Caco-2 (cell line): ENCODE measurements at places on chromosomes 16 and 17. TPM values are rescaled to one million over a fixed set of nuclear protein-coding genes. Genes with fewer than 3 reads are reported as not detected.
A peak's percentile ranks its signal among the peaks of the same experiment; 100 is the strongest.

DNA sequence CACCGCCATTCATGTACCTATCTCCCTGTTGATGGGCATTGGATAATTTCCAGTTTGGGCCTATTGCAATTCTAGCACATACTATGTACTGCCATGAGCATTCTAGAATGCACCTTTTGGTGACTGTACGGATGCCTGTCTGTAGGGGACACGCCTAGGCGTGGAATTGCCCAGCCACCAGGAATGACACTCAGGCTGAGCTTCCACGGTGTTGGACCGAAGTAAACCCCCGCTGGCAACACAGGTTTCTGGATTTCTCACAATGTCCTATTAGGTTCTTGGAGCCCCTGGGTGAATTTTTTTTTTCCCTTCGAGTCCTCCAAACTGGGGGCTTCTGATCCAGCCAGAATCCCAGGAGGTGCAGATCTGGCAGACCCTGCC, 146.6 kb downstream of the IRF8 start:
- DNase-seq, result no peak

DNA sequence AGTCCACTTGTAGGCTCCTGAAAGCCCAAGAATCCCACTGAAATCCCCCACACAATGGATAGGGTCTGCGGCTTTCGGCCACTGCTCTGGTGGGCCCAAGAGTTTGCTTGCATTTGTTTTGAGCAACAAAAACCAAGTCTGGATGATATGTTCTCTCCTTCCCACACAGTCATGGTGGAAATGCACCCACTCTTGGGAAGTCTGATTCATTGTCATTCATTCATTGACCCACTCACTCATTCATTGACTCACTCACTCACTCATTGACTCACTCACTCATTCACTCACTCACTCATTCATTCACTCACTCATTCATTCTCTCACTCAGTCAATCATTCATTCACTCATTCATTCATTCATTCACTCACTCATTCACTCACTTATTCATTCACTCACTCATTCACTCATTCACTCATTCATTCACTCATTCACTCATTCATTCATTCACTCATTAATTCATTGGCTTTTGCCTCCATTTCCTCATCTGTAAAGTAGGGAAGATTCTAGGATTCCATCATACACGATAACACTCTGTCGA, 2.2 kb upstream of the CA5A start:
- no peak for DNase-seq

GRCh38 chr17:36703860-36704266, 102.5 kb downstream of the MRM1 start:
- peak; percentile 85 for DNase-seq

- no peak for DNase-seq
These were observed 33.3 kb upstream of the RGS9 start for GRCh38 chr17:65103896-65104295.

DNA sequence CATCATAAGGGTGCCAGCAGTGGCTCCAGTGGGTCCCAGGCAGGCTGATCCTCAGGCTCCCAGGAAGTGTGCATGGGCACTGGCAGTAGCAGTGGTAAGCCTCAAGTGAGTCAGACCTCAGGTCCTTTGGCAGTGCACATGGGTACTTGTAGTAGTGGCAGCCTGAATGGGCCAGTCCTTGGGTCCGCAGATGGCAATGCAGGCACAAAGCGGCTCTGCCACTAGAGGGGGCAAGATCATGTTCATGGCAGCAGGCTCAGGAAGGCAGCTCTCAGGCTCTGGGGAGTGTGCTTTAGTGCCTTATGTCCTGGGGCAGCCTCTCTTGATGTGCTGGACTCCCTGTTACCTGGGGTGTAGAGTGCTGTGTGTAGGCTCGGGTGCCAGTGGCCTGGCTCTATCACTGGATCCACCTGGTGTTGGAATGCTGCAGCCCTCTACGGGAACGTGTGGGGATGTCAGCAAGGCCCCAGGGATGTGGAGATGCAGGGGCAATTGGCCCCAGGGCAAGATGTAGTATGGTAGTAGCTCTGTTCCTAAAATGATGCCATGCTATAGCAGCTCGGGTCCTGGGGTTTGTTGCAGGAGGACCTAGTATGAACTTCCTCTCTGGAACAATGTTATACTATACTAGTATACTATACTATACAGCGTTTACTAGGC, 11.0 kb downstream of the ACSM3 start:
- peak; percentile 75 for DNase-seq

DNA sequence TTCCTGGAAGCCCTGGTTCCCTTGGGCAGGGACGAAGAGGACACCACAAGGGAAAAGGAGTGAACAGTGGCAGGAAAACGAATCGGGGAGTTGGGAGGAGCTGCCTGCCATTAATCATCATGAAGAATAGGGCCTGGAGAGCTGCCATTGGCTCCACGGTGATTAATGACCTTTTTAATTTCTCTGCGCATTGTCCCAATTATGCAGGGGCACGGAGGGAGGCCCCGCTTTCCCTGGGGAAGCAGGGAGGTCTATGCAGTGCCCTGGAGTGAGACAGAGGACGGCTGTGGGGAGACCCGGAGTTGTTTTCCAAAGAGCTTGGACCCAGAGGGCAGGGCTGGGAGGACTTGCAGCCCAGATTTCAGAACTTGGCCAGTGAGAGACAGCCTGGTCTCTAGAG, 338.9 kb upstream of the C16orf82 start:
- DNase-seq, result no peak

GRCh38 chr17:74194682-74195081, 8.8 kb upstream of the RPL38 start:
- no peak for DNase-seq

DNA sequence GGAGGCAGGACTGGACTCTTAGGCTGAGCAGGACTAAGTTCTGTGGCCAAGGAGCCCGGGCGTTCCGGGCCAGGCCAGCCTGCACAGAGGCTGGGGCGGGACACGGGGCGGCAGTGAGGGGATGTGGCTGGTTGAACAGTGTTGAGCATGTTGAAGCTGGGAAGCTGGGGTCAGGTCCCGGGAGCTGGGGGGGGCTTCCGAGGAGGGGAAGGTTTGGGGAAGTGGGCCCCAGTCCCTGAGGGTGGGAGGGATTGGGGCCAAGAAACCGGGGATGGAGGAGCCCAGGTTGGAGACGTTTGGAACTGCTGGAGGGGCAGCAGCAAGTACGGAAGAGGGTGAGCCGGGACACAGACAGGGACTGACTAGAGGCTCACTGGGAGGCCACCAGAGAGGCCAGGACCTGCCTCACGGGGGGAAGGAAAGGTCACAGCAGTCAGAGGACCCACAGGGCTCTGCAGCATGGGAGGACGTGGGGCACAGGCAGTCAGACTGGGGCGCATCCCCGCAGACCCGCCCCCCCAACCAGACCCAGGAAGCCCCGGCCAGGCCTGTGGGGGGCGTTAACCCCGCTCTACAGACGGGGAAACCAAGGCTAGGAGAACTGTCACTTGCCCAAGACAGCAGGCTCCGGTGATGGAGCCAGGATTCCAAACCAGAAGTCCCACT, 9.5 kb downstream of the TAX1BP3 start:
- DNase-seq, result no peak

- peak; percentile 83 for DNase-seq
These were observed 795 bp upstream of the PAQR4 start for GRCh38 chr16:2968368-2968737.

- no peak for DNase-seq
These were observed 195.2 kb upstream of the KIF2B start for GRCh38 chr17:53627511-53627910.

- DNase-seq, result peak; percentile 37
These were observed 3.4 kb downstream of the NOD2 start for GRCh38 chr16:50696575-50697420.

GRCh38 chr17:2704890-2705248, 6.7 kb downstream of the CLUH start:
- no peak for DNase-seq

DNA sequence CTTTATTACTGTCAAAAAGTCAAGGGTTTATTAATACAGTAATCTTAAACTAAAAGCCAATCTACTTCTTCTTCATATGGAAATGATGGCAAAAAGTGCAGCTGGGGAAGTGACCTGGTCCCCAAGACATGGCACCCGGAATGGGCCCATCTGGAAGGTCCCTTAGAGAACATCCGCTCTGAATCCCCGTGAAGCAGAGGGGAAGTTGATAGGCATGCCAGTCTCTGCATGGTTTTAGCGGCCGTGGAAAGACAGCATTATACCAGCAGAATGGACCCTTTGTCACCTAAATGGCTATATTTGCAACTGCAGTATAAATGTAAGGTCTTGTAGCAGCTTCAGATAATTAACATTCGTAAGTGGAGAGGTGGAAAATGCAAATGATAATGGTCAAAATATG, 32.4 kb downstream of the COTL1 start:
- DNase-seq, result no peak

DNA sequence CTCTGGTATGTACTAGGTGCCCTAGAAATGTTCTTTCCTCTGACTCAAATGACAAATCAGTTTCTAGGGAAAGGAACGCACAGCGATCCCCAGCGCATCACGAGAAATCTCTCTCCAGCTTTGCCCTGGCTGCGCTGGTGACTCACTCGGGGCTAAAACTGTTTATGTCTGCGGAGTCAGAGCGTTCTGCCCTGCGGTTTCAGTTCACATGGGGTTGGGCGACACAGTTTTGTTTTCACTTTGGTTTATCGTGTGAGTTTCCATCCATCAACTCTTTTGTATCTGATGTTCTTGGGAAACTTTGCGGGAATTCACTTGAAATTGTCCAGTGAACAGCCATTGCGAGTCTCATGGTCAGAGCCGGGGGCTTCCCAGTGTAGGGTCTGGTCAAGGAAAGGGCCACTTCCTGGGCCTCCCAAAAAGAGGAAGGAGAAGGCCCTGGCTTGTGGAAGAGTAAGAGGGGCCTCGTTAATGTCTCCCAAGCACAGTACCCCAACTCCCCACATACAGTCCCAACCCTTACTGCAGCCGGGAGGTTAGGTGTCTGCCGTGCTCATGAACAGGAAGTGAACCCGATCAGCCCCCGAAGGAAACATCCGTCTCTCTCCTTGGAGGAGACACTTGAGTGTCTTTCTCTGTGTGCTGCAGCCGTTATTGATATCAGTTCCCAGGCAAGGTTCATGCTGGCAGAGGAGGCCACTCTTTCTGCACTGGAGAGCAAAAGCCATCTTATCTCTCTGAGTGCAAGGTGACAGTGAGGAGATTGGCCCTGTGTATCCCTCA, 643.2 kb downstream of the WWOX start:
- no peak for DNase-seq

GRCh38 chr16:30551781-30552180, 6.4 kb downstream of the ZNF764 start:
- DNase-seq, result no peak

DNA sequence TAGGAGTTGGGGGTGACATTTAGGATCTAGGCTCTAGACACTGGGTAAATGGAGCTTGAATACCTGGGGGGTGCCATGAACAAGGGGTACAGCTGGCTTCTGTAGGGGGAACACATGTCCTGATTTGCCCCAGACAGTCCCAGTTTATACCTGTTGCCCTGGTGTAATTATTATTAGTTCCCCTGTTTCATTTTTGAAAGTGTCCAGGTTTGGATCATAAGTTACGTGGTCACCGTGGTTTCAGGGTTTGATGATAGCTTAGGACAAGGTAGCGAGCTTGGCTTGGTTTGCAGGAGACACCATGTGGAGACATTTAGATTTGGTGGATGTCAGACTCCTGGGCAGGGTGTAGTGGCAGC, 5.5 kb downstream of the MLLT6 start:
- no peak for DNase-seq

LGALS9B gene
- not detected in 2 replicates for total RNA-seq

MPO gene
- 0.23 TPM in 1 of 2 replicates, not detected in the other for total RNA-seq

CRYBA1 gene
- total RNA-seq, result not detected in 2 replicates

CNGB1 gene
- not detected in 2 replicates for total RNA-seq

TEKT1 gene
- total RNA-seq, result not detected in 2 replicates
